AML-193 (cell line): ENCODE measurements at places on chromosomes 2 and 18.
A peak's percentile ranks its signal among the peaks of the same experiment; 100 is the strongest.

- DNase-seq: no peak
These were observed 109.2 kb upstream of the FZD7 start for GRCh38 chr2:201924453-201924852.

- no peak for DNase-seq
These were observed 28.4 kb upstream of the NABP1 start for GRCh38 chr2:191649519-191649918.

GRCh38 chr2:535222-535621 lies 142.0 kb downstream of the TMEM18 start:
- DNase-seq: no peak

- no peak for DNase-seq
These were observed 146.5 kb upstream of the MMADHC start for GRCh38 chr2:149733936-149734685.

- no peak for DNase-seq
These were observed 191.6 kb downstream of the GLI2 start for GRCh38 chr2:120927265-120927628.

DNA sequence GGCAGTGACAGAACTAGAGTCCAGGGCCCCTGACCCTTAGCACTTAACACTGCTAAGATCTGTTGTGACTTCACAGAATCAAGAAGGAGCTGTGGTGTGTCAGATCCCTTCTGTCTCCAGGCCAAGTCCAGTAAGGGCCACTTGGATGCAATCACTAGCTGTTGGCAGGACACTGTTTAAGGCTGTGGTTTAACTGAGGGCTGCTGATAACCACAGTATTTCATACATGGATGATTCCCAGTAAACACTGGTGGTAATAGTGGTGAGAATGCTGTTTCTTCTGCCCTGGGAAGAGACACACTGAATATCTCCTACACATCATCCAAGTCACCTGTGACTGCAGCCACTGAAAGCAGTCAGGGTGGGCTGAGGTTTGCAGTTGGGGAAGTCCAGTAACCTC lies 77.7 kb upstream of the FBXO11 start:
- DNase-seq: no peak

DNA sequence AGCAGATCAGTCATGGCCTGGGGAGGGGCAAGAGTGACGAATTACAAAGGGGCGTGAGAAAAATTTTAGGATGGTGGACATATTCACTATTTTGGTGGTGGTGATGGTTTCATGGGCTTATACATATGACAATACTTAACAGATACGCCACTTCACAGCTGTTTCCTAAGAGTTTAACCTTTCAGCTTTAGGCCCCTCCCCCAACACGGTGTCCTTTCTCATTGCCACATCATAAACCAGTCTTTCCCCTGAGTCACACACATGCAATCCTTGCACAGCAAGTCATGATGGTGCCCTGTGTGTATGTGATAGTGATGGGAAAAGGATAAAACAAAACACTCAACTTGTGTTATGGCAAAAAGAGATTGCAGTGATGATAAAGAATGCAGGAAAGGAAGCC lies 47.6 kb upstream of the IL1R1 start:
- DNase-seq: peak; percentile 37

DNA sequence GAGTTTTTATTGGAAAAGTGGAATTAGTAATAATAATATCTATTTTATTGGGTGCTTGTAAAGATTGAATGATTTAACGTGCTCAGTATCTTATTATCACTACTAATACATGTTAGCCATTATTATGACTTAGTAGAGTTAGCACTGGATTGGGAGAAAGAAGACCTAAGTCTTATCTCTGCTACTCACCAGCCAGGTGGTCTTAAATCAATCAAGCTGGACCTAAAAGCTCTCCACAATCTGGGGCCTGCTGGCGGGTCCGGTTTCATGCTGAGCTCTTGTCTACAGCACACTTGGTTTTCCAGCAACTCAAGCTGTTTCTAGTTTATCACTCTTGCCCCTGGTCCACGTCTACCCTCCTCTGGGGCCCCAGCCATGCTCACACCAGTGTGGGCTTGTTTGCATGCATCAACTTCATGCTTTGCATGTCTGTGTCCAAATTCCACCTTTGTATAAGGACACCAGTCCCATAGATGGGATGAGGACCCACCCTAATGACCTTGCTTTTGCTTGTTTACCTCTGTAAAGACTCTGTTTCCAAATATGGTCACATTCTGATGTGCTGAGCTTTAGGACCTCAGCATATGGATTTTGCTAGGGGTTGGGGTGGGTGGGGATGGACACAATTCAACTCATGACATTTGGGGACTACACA lies 363.1 kb downstream of the LPIN1 start:
- no peak for DNase-seq

DNA sequence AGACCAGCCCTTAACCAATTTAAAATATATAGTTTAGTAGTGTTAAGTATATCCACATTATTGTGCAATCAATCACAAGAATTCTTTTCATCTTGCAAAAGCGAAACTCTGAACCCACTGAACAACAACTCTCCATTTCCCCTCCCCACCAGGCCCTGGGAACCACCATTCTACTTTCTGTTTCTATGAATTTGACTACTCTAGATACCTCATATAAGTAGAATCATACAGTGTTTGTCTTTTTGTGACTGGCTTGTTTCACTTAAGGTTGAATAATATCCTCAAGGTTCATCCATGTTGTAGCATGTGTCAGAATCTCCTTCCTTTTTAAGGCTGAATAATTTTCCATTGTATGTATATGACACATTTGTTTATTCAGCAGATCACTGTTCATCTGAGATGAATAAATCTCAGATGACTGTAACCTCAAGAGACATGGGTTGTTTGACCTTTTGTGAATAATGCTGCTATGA lies 8.1 kb upstream of the SOS1 start:
- DNase-seq: peak; percentile 25

GRCh38 chr2:159086826-159087225 lies 118.4 kb downstream of the TANC1 start:
- no peak for DNase-seq

GRCh38 chr2:30089171-30089570 lies 57.6 kb upstream of the YPEL5 start:
- no peak for DNase-seq

DNA sequence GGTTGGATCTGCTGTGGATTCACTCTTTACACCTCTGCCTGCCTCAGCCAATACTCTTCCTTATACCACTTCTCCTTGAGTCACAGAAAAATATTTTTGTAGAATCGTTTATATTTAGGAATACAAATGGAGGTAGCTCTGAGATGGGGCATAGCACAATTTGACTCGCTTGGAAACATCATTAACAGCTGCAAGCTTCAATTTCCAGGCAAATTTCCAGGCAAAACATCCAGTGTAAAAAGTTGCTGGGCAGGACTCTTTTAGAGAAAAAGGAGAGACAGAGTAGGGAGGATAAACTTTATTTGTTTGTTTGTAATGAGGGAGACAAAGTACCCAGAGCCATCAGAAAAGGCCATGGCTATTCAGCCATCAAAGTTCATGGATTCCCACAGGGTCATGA lies 74.4 kb upstream of the SOX11 start:
- DNase-seq: no peak

GRCh38 chr2:64996871-64997307 lies 7.7 kb downstream of the SLC1A4 start:
- no peak for DNase-seq

DNA sequence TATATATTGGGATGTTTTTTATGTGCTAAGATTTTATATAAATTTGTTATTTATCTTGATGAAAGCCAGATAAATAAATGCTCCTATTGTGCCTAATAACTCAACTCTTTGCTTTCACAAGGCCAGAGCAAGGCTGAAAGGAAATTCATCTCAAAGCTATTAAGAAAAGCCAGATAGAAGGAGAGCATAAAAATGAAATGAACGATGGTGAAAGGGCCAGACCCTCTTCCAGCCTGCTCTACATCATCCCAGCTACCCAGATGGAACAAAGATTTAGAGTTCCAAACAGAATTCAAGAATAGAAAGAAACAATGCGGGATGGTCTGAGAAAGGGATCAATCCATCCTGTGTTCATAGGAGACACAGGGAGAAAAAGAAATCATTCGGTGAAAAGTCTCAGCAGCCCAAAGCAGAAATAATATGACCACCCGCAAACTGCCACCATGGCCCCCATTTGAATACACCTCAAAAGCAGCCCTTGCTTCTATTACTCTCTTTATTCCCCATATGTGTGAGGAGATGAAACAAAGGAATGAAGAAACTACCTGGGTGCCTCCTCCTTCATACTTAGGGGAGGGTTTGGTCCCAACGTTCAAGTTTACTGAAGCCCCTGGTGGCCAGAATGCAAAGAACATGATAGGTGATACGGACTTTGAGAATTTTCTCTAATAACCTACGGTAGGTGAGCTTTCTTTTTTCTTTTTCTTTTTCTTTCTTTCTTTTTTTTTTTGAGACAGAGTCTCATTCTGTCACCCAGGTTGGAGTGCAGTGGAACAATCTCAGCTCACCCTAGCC lies 110.1 kb upstream of the FBXO11 start:
- DNase-seq: no peak

DNA sequence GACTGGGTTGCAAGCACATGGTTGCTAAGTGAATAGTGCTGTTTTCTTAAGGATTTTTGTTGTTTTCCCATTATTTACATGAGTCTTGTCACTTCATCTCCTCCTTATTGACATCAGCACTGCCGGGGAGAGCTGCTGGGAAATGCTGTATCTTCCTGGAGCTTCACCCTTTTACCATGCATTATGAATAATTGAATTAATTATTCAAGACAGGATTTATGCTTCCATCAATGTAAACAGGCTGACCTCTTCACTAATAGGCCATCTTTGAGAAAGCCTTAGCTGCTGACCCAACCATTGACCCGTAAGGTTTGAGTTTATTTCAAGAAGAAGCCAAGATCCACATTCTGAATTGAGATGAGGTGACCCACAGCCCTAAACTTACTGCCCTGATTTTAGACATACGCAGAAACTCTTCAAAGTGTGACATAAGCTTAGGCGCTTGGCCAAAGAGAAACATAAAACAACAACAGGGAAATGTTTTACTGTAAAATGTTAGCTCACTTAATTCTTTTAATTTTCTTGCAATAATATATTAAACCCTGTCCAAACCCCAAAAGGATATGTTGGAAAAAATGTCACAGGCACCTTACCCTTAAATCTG lies 365.5 kb upstream of the SYT4 start:
- no peak for DNase-seq

GRCh38 chr2:200021449-200022114 lies 66.2 kb downstream of the MAIP1 start:
- DNase-seq: no peak

- no peak for DNase-seq
These were observed 32.4 kb upstream of the EPG5 start for GRCh38 chr18:45999536-45999935.

- no peak for DNase-seq
These were observed 36.4 kb upstream of the ZCCHC2 start for GRCh38 chr18:62486290-62486964.

DNA sequence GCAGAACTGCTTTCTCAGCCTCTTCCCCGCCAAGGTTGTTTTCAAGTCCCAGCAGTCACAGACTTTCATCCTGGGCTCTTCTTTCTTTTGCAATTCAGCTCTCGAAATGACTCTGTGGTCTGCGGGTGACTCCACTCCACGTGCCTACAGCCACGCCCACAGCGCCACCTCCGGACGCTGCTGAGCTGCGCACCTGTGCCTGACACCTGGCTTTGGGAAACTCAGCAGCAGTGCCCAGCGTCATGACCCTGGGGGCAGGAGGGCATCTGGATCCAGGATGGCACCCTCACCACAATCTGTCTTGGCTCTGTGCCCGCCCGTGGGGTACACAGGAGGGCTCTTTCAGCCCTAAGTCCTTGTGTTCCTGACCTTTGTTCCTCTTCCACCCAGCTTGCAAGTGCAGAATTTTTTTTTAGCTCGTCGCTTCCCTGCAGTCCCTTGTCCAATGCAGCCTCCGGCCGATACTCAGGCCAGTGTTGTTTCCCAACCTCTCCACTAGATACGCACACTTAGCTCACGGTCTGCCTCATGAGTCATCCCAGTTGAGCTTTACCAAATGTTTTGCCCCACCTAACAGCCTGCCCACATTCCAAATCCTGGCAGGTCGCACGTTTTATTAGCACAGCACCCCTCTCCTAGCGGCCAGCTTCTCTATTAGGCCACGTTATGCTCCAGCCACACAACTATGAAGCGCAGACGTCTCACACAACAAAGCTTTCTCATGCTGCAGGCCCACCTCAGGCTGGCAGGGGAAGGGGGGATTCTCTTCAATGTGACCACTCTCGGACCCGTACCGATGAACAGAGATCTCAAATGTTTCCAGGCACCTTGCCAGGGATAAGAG lies 6.5 kb upstream of the CAPN10 start:
- DNase-seq: peak; percentile 59

DNA sequence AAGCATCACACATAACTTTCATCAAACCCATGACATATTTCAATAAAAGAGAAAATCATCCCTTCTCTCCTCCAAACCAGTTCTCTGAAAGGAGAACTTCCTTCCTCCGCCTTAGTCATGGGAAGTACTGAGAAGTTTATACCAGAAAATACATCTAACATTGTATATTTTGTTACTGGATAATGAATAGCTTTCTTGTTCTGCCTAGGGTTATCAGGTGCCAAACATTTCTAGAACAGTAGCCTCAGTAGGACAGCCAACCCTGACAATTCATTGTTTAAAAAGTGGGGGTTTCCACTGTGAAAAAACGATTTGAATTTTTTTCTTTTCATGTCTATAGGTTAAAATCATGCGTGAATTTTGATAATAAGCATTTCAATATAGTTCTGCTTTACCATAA lies 16.0 kb upstream of the DAW1 start:
- DNase-seq: no peak

DNA sequence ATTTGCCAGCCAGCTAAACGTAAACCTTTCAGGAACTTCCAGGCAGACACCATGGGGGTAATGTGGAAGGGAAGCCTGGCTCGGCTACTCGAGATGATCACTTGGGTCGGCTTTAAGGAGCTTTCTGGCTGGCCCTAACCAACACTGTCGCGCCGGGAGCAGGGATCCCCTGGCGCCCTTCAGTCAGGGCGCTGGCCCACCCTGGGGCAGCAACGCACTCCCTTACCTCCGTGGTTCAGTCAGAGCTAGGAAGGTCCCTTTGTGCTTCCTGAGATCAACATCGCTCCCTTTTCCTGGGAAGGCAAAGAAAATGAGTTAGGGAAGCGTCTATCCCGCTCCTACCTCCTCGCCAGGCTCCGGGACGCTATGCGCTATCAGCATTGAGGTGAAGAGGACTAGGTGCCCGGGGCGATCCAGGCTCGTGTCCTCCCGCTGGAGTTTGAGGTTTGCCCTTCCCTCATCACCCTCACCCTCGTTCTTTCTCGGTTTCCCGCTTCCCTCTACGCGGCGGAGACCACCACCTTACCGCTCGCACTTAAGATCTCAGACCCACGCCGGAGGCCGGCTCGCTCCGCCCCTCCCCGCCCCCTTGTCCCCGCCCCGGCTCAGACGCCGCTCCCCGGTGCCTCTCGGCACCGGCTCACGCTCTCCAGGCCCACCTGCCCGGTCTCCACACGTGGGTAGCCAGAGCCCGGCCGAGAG lies 449 bp upstream of the ATRAID start:
- DNase-seq: peak; percentile 41

- DNase-seq: no peak
These were observed 66.5 kb downstream of the VWA3B start for GRCh38 chr2:98153481-98153880.

- DNase-seq: no peak
These were observed 47.7 kb downstream of the FN1 start for GRCh38 chr2:215388002-215388728.

GRCh38 chr2:113980946-113981345 lies 91.1 kb downstream of the ACTR3 start:
- no peak for DNase-seq

GRCh38 chr2:100952512-100952911 lies 49.6 kb upstream of the RPL31 start:
- DNase-seq: no peak

- DNase-seq: no peak
These were observed 7.1 kb upstream of the CEP68 start for GRCh38 chr2:65049010-65049639.
